ENCODE measurements at places on chromosomes 12 and 14.

DNA sequence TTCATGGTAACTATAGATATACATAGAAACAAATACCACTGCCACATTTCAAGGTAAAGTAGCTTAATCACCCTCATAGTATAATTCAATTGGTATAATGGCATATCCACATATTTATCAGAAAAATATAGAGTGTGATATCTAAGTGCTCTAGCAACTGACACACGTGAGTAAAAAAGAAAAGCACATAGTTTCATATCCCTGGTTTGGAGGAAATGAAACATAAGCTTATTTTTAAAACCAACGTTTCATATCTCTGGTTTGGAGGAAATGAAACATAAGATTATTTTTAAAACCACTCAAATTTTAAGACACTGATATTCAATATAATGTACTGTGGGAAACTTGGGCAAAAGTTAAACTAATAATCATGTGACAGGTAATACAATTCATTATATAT lies 2.1 kb downstream of the OR6C70 start:
- no peak for DNase-seq

DNA sequence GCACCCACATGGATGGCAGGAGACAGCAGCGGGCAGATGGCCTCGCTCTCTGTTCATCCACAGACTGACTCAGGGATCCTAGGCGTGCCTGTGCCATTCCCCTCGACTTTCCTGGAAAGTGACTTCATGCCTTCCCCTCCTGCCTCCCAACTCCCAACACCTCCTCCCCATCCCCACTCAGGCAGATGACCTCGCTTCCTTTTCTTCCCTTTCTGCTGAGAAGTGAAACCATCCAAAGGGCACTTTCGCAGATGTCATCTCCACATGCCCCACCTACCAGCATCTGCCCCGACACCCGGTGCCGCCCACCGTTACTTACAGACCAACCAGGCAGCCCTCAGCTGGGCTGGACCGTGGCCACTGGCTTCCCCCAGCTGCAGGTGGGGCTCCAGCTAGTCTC lies 29.6 kb downstream of the BEGAIN start:
- DNase-seq, result no peak

DNA sequence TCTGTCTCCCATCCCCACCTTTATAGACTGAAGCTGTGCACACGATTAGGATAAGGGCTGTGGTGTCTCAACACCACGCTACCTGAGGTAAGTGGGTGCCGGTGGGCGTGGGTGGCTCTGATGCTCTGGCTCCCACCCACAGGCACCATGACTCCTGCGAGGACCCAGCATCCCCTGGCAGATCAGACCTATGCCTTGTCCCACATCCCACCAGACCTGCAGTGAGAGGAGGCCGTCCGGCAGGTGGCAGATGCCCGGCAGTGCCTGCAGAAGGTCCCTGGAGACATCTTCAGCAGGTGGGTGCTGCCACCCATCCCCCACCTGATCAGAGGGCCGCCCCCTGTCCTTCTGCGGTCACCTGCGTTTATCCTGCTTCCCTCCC lies 104.4 kb upstream of the PRB2 start:
- DNase-seq, result no peak

- no peak for DNase-seq
Observed at GRCh38 chr14:94009767-94010166, 12.7 kb downstream of the CCDC197 start.

DNA sequence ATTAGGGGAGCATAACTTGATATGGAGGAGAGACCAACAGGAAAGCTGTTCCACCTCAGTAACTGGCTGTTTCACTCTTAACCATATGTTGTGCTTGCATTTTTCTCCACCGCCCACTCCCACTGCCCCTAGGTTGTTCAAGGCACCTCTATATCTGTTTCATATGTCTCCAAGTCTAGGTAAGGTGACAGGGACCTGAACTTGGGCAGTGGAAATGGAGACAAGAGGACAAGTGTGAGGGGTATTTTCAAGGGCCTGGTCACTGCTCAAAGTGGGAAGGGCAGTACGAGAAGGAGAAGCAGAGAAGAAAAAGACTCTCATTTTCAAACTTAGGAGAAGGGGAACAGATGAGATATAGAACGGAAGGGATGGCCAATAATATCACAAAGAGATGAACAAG lies 3.1 kb downstream of the SLC38A1 start:
- DNase-seq, result no peak

GRCh38 chr12:21354641-21355040 lies 18.1 kb upstream of the IAPP start:
- no peak for DNase-seq

DNA sequence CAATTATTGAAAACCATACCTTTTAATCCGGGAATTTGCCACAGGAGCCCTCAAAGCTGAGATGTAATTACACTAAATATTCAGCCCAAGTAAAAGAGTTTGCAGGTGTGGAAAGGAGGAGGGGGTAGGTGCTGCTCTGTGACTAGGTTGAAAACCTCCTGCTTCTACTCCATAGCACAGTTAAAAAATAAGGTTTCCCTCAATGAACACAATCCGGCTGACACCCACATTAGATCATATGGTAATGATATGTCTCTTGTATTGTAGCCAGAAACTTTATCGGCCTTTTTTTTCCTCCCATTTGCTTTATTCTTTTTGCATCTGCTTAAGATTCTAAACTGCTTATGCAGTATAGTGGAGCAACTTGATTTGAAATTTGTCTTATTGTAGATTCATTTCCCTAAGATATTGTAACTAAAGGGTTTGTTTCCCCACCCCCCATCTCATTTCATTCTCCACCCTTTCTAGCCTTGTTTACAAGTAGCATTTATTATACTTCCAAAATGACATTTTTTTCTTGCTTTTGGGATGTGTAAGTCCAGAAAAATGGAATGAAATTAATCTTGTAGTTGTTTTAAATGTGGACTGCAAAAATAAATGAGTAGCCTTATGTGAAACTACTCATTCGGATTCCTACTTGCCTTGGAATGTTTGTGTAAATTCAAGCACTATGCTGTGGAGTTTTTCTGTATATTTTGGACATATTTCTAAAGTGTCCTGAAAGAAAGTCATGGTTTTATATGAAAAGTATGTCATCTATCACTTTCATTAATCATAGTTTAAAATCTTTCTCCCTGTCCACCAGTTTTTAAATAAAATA lies at the start of gene DCN:
Gene DCN (minus strand): TSS at position 182 of the 820 bp plus-strand sequence. CDS start 4,265 bp downstream, outside the sequence.
- no peak for DNase-seq

GRCh38 chr14:88660056-88660455 lies 97.2 kb downstream of the ZC3H14 start:
- no peak for DNase-seq

GRCh38 chr12:65965358-65965757 lies 141.1 kb downstream of the HMGA2 start:
- DNase-seq, result no peak

DNA sequence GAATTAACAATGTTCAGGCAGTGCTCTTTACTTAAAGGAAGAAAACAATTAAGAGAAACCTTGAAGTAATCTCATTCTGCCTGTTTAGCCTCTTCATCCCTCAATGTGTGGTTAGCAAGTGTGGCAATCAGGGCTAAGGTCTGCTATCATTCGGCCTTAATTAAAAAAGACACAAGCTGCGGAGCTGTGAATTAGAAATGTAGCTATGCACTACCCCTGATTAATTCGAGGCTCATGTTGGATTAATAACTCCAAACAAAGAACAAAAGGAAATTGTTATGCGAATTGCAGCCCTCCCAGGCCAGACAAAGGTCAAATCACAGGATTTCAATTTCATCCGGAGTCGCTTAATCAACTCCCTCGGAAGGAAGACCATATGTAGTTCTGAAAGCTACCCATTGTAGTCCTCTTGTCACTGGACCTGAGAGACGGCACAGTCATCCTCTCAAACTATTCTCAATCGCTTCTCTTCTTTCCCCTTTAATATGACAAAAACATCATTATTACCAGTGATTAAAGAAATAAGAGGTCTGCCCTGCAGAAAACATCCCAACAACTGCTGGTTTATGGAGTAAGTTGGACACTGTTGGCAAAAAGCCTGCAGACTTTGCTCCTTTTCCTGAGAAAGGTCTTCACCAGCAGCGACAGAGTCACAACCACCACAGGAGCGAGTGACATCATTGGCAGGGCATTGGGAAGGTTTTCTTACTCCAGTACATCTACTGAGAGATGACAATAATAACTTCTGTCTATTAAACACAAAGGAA lies 71.1 kb upstream of the SOX5 start:
- no peak for DNase-seq

DNA sequence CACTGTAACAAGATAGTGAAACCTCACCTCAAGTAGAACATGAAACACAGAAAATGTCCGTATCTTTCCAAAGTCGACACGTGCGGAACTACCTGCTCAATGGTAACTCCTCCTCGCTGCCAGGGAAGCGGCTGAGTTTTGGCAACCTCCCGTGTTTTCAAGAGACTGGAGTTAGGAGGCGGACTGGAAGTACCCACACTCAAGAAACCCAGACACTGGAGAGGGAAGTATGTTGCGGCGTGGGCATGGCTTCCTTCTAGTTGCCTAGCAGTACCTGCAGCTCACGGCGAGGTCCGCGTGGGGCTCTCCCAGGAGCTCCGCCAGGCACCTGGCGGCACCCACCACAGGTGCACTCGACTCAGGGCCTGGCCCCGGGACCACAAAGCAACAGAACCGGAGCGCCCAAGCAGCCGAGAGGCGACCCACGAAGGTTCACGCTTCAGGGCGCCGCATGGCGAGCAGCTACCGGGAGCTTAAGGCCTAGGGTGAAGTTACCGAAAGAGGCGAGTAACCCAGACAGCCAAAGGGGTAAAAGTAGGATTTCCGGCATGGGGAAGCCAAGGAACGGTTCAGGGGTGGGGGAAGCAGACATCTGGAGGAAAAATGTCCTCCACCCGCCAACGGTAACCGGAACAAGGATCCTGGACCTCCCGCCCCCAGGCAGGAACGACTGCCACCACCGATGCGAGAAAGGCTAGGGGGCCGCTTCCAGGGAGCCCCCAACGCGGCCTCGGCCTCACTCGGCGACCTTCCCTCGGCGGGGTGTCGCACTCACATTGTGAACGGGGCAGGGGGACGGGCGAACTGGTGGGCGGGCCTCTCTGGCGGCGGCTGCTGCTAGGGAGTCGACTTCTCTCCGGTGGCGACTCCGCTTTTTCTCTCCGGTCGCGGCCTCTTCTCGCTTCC lies 608 bp downstream of the PTGES3 start:
- DNase-seq, result peak; percentile 76

GRCh38 chr12:26226629-26227360 lies 31.4 kb downstream of the SSPN start:
- no peak for DNase-seq

DNA sequence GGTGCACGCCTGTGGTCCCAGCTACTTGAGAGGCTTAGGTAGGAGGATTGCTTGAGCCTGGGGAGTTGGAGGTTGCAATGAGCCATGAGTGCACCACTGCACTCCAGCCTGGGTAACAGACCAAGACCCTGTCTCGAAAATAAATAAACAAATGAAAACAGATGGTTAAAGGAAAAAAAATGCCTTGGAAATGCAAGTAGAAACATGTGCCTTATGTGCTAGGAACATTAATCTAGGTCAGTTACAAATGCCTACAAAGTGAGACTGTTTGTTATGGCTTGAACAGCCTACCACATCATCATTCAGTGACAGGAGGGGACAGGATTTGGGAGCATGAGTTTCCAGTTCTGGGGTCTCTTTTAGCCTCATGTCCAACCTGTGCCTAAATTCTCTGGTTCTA lies 52.4 kb upstream of the BCAT1 start:
- no peak for DNase-seq

DNA sequence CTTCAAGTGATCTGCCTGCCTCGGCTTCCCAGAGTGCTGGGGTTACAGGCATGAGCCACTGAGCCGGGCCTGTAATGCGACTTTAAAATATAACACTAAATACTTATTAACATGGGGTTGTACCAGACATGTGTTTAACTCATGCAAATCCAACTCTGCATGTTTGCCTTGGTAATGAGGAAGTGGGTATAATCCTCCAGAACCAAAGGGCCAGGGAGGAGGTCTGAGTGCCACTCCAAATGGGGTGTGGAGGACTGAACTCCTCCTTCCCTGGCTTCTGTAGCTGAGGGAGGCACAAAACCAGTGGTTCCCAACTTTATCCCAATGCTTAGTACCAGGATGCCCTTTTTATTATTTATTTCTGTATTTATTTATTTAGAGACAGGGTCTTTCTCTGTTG lies 61.6 kb upstream of the MED13L start:
- DNase-seq, result no peak

GRCh38 chr14:70166530-70167203 lies 22.1 kb downstream of the SLC8A3 start:
- no peak for DNase-seq

- no peak for DNase-seq
Observed at GRCh38 chr12:27747111-27747820, 32.8 kb upstream of the KLHL42 start.

DNA sequence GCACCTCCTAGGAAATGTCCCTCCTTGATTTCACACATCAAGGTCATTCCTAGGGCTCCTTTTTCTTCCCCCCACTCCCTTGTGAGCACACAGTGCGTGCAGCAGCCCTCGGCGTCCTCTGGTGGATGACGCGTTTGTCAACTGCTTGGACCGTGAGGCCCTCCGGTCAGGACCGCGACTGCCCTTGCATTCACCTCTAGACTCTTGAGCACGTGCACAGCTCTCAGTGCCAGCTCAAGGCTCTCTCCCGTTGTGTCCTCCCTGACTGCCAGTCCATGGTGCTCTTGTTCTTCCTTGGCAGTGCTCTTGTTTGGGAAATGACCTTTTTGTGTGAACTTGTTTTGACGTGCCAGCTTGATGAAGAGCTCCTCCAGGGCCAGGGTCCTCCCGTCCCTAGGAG lies 67.9 kb downstream of the TSPAN9 start:
- no peak for DNase-seq

DNA sequence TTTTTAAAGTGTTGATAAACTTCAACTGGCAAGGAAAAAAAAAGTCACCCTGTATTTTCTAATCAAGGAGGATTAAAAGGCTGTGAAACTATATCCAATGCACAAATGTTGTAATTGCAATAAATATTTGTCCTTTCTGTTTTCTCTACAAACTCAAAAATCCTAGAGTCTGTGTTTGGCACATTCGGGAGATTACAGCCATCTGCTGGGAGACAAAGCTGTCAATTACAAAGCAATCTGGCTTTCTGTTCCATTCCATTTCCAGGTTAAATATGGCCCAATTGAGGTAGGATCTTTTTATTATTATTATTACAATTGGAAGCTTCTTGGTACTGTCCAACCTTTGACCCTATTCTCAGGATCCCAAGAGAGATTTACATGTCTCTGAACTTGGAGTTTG lies 295.9 kb downstream of the DIO2 start:
- DNase-seq, result no peak

DNA sequence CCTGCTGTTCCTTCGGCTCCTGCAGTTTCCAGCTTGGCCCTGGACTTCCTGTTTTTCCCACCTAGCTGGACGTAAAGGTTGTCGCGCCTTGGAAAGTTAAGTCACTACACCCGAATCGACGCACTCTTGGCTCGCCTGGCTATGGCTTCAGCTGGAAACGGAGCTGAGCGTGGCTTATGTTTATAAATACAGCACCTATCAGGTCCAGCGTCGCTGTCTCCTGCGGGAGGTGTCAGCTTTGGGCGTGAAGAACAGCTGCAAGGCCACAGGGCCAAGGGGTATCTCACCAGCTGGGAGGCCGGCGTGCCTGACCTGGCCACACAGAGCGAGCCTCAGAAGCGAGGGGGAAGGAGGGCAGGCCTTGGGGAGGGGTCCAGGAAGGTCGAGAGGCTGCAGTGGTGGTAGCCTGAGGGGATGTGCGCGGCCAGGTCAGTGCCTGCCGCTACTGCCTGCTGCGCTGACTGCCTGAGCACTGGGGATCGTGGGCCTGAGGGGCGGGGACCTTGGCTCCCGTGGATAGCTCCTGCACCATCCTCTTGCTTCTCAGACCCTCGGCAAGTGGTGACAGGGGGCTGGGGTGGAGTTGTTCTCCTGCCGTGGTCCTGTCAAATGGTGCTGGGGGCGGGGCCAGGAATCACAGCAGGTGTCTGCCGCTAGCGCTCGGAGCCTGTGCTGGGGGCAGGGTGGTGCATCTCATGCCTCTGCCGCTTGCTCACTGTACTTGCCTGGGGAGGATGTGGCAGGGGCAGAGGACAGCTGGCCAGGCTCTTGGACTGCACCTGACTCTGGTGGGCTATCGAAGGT lies 12.5 kb downstream of the PACS2 start:
- no peak for DNase-seq

Data from T47D (cell line).